Inflammatory macrophage treated with lipopolysaccharide for 1 hour (primary cell): ENCODE measurements at places on chromosomes 4 and X.

GRCh38 chr4:25635501-25635900 is 20.1 kb upstream of the SLC34A2 start:
- no peak for DNase-seq

GRCh38 chr4:184907216-184907615 is 81.4 kb upstream of the ACSL1 start:
- DNase-seq: no peak

DNA sequence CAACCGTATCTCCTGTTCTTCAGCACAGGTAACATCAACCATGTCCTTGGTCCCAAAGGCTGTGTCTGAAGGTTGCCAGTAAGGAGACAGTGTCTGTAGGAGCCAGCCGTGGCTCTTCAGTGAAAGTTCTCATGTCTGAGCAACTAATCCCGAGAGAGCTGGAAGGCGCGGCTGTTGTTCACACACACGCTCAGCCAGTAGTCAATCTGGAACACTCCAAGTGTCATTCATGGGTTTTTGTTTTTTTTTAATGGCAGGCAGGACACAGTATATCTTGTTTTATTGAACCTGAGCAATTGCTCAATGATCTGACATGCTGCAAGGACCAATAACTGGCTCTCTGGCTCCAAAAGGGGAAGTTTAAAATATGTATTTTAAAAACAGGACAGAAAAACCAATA is 48.4 kb upstream of the MAP3K15 start:
- no peak for DNase-seq

GRCh38 chr4:89216866-89217265 is 90.7 kb downstream of the GPRIN3 start:
- DNase-seq: no peak

- no peak for DNase-seq
Observed at GRCh38 chrX:136496186-136496763, 1.1 kb upstream of the HTATSF1 start.

DNA sequence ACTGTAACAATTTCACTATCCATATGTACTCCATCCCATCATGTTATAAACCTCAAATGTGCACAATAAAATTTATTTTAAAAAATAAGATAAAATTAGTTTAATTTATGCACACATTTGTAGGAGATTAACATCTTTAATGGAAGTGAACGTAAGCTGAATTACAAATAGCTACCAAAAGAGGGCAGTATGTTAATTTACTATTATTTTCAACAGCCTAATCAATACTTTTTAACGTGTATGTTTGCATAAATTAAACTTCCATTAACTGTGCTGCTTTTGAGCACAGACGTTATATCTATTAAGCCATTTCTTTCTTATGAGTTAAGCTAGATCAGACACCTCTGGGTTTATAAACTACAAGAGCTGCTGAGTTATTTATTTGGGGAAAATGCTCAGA is 56.5 kb upstream of the PHKA2 start:
- DNase-seq: peak; percentile 49

DNA sequence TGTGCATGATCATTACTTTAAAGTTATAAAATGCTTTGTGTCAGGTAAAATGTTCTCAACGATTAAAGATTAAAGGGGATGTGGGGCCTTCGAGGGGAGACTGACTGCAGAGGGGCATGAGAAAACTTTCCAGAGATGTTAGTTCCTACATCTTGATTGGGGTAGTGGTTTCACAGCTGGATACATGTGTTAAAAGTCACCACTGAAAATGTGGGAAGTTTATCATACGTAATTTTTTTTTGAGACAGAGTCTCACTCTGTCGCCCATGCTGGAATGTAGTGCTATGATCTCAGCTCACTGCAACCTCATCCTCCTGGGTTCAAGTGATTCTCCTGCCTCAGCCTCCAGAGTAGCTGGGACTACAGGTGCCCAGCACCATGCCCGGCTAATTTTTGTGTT is 79.5 kb downstream of the RBM47 start:
- peak; percentile 42 for DNase-seq

DNA sequence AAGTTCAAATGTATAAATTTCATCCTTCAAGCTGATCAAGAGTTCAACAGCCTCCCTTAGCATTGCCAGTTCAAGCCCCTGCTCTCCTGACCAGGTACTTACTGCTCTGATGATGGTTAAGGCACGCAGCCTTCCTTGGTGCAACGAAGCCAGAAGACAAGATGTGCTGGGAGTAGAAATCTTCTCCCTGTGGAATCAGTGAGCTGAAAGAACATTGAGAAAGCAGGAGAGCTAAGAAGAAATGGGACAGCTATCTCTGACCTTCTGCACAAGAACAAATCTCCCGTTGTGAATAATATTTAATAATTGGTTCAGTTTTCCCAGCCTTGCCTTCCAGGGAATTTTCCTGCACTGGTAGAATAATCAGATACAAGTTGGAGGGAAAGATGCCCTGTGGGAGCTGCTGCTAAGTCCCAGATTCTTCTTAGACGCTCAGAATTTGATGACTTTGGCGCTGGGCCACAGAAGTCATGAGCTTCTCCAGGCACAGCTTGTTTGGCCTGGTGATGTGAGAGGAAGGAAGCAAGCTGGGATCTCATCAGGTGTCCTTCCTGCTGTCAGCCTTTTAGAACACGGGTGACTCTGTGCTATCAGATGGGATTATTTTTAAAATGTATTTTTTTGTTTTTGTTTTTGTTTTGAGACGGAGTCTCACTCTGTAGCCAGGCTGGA is 77.8 kb downstream of the CD38 start:
- no peak for DNase-seq

DNA sequence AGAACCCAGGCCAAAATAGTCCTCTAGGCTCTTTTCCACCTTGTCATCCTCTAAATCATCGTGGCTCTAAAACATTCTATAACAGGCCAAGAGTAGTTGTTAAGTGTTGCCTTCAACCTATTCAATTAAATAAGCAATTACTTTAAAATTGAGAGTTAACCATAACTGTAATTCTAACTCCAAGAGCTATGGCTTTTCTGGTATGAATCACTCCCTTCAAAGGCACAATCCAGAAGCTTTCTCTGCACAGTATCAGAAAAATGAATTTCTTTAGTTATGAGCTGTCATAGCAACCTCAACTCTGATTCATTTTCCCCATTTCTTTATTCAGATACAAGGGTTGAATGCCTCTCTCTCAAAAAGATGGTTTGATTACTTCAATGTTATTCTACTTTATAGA is 21.7 kb downstream of the INPP4B start:
- no peak for DNase-seq

DNA sequence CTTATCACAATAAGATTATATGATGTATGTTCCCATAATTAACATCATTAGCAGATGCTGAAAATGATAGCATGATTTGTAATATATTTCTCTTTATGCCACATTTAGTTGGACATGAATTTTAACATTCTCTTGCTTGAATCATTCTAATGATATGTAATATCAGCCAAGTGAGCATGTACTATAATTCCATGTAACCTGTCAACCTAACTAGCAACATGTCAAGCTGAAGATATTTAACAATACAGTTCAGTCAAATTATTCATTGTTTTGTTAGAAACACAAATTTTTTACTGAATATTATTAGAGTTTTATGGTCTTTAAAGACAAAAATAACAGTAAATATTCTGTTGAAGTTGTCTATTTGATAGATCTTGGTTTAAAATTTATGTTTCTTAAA is 920.4 kb upstream of the PCDH10 start:
- no peak for DNase-seq

DNA sequence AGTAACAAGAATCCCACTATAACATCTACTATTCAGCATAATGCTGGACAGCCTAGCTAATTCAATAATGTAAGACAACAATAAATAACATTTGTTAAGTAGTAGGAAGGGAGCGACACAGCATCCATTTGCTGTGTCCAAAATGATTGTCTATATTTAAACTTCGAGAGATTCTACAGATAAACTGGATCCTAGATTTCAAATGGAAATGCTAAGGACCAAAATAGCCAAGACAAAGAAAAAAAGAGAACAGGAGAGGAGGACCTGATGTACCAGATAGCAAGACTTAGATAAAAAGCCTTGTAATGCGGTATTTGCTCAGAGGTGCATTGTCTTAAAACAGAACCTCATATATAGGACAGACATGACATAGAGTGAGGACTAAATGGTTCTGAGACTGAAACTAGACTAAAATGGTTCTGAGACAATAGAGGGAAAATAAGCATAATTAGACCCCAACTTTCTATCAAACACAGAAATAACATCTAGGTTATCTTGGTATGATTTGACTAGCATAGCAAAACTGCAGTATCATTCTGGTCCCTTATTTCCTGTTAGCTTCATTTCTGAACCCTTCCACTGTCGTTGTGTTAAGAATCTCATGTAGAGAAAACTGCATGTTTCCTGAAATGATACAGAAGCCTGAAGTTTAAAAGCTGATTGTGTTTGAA is 3.8 kb downstream of the HPGDS start:
- DNase-seq: no peak

DNA sequence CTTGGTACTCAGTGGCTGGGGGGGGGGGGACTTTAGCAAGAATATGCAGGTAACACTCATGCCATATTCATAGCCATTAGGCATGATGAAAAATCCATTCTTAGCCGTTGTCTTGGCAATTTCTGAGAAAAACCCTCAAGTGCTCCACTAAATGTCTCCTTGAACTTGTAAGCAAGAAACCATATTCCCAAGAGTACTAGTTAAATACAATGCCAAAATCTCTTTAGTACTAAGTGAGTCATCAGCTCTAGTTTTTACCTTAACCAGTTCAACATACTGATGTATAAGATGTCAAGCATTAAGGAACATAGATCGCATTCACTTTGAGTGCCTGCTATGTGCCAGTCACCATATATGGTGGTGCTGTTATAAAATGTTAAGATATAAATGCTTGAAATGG is 27.5 kb downstream of the UBE2D3 start:
- no peak for DNase-seq

GRCh38 chr4:51895158-51895557 is 52.2 kb downstream of the DCUN1D4 start:
- DNase-seq: no peak

DNA sequence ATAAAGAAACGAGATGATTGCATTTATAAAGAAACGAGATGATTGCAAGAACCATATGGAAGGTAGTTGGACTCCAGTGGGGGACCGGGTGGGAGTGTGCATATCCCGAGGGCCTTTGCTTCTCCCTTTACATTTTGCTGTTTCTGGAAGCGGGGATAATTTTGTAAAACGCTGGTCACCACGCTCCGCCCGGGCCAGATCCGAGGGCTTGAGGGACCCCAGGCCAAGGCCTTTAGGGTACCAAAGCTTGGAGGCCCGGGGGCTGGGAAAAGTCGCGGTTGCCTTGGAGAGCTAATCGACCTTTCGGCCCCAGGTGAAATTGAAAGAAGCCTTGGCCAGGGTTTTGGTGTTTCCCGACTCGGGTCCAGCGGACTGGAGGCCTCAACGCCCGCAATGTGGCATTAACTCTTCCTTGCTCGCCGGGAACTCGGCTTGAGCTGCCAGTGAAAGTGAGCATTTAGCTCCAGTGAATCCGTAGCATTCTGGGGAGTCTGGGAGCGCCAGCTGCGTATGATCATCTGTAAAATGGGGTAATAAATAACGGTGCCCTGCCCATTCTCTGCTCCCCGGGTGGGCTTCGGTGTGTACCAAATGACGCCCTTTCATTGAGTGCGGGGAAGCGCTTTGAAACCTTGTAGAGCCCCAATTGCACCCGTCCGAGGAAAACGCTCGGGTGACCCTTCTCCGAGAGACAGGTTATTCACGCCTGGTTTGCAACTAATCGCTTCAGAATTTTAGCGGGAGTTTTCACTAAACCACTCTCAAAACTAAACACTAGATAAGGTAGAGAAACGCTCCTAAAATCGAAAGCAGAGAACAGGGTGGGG is 4.5 kb downstream of the NKX3-2 start:
- no peak for DNase-seq

GRCh38 chr4:165331823-165332222 is 4.4 kb downstream of the MSMO1 start:
- no peak for DNase-seq

GRCh38 chr4:179130122-179130714 is 1688.0 kb upstream of the AGA start:
- DNase-seq: no peak

DNA sequence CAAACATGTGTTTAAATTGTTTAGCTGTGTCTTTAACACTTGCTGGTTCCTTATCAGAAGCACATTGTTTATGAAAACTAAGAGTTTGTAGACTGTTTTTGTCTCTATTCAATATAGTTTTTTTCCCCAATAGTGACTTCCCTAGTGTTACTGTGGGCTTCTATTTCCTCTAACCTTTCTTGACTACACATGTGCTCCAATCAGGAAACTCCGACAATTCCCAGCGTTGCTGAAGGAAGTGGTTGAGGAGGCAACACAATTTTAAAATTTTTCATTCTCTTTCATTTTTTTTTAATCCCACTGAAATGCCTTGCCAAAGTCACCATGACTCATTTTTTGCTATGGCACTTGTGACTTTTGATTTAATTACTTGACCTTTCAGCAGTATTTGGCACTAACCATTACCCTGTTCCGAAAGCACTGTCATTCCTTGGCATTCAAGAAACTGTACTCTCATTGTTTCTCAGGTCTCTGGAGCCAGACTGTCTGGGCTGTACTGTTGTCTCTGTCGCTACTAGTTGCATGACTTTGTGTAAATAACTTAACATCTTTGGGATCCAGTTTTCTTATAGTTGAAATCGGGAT is 67.6 kb upstream of the FREM3 start:
- DNase-seq: no peak

DNA sequence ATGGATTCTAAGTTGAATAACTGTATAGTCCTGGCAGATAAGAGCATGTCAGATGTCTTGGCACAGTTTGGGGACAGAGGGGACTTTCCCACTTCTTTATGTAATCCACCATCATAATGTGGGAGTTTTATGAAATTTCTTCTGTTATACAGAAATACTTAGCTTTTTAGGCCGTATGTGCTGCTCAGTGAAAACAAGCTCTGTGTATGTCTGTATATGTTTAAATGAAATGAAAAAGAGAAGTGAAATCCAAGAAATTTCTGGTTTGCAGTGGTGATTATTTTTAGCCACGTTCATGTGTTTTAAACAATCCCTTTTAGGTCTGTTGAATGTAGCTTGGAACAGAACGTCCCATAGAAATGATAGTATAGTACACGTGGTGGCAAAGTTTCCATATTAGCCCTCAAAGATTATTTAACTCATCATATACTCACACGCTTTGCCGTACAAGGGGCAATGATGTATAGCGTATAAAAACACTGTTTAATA is 41.0 kb downstream of the GAB1 start:
- peak; percentile 81 for DNase-seq

GRCh38 chr4:169620880-169621248 is 486 bp downstream of the CLCN3 start:
- peak; percentile 24 for DNase-seq

- no peak for DNase-seq
Observed at GRCh38 chr4:150078579-150079080, 385 bp downstream of the DCLK2 start.

DNA sequence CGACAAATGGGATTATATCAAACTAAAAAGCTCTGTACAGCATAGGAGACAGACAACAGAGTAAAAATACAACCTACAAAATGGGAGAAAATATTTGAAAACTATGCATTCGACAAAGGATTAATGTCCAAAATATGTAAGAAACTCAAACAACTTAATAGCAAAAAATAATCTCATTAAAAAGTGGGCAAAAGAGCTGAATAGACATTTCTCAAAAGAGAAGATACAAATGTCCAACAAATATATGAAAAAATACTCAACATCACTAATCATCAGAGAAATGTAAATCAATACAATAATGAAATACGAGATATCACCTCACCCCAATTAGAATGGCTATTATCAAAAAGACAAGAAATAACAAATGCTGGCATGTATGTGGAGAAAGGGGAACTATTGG is 272.9 kb downstream of the KLHL13 start:
- no peak for DNase-seq

- no peak for DNase-seq
Observed at GRCh38 chrX:10416424-10416823, 204.0 kb downstream of the MID1 start.
